Ovary (tissue), 10 donors: ENCODE measurements at places on chromosomes 1 and 21. TPM values are rescaled to one million over a fixed set of nuclear protein-coding genes. Genes with fewer than 3 reads are reported as not detected.

DNA sequence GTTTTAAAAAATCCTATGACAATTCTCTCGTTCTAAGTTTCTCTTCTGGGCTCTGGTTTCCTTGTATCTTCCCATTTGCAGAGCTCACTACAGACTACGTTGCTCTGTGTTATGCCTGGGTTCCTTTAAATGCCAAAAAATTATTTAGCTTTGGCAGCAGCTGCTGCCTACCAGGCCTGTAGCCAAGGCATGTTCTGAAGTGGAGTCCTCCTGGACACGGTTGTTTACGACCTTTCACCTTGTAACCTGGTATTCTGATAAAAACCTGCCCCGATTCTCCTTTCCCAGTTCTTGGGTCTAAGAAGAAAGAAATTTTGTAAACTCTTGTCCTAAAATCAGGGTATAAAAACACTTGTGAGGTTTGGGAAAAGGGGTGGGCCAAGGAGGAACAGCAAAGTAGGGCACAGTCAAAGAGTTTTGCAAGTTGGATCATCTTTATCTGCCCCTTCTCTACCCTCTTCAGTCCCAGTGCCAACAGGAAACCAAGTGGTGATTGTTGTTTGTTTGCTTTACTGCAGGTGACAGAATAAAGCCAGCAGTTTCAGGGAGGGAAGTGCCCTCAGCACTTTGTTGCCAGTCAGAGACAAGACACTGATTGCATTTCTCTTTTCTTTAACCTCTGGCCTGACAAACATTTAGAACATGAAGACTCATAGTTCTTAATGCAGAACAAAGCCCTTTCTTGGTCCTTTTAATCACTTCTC, 3.1 kb upstream of the TXNIP start:
- H3K27ac ChIP-seq, result peak overlapping the region; percentile 37
- H3K27me3 ChIP-seq, result no peaks in the 10 kb centered on the region
- peak overlapping the region; percentile 18 for H3K4me3 ChIP-seq
- H3K4me1 ChIP-seq, result peaks cover 5% of the 10 kb centered on the region
- peaks cover under 1% of the 10 kb centered on the region for H3K36me3 ChIP-seq

DNA sequence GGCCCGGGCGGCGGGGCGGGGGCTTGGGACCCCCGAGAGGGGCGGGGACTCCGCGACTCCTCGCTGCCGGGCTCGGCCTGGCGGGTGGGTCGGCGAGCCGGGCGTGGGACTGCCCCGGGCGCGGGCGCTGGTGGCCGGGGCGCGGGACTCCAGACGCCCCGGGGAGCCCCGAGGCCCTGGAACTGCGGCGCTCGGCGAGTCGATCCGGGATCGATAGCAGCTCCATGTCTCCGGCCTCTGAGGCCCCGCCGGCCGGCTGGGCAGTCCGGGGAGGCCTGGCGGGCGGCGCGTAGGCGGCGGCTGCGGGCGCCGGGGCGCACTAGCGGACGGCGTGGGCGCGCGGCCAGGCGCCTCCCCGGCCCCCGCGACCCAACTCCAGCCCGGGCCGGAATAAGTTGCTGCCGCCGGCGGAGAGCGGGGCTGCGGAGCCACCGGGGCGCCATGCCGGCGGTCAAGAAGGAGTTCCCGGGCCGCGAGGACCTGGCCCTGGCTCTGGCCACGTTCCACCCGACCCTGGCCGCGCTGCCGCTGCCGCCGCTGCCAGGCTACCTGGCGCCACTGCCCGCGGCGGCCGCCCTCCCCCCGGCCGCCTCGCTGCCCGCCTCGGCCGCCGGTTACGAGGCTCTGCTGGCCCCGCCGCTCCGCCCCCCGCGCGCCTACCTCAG, 400 bp downstream of the SAMD11 start:
- peaks cover 15% of the 10 kb centered on the region for H3K4me1 ChIP-seq
- no peak overlapping the region for H3K27ac ChIP-seq
- DNase-seq, result no peak
- peaks cover 2% of the 10 kb centered on the region for H3K27me3 ChIP-seq
- no peaks in the 10 kb centered on the region for H3K36me3 ChIP-seq

- H3K27ac ChIP-seq, result no peak overlapping the region
- no peaks in the 10 kb centered on the region for H3K27me3 ChIP-seq
- no peak overlapping the region for H3K4me3 ChIP-seq
- H3K4me1 ChIP-seq, result peaks cover 3% of the 10 kb centered on the region
- no peak for DNase-seq
- no peaks in the 10 kb centered on the region for H3K36me3 ChIP-seq
Observed at GRCh38 chr1:227093309-227093708, 153.2 kb downstream of the COQ8A start.

Gene IL22RA1
- 1.5 TPM for polyA plus RNA-seq

DNA sequence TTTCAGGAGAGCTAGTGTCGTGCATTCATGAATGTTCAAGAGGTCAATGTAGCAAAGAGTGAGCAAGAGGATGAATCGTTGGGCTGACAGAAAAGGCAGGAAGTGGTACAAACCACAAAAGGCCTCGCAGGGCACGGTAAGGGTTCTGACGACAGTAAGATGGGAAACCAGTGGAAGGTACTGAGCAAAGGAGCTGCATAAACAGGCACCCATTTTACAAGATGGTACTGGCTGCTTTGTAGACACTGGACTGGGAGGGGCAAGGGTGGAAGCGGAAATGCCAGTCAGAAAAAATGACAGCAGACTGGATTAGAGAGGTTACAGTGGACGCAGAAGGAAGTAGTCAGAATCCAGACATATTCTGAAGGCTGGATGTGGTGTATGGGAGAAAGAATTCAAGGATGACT, 123.5 kb downstream of the PTPN14 start:
- H3K27me3 ChIP-seq, result no peaks in the 10 kb centered on the region
- H3K4me3 ChIP-seq, result no peak overlapping the region
- no peak overlapping the region for H3K27ac ChIP-seq
- no peak for DNase-seq
- no peaks in the 10 kb centered on the region for H3K36me3 ChIP-seq
- no peaks in the 10 kb centered on the region for H3K4me1 ChIP-seq

- H3K27ac ChIP-seq, result no peak overlapping the region
- H3K27me3 ChIP-seq, result no peaks in the 10 kb centered on the region
- no peaks in the 10 kb centered on the region for H3K4me1 ChIP-seq
- no peaks in the 10 kb centered on the region for H3K36me3 ChIP-seq
- no peak for DNase-seq
Observed at GRCh38 chr1:184225283-184226099, 161.3 kb upstream of the C1orf21 start.

Gene S100A7A
- polyA plus RNA-seq, result not detected

Gene IQGAP3
- 0.18 TPM for polyA plus RNA-seq

Gene FALEC
- polyA plus RNA-seq, result not detected

GRCh38 chr1:220221670-220222069, 50.6 kb downstream of the RAB3GAP2 start:
- H3K4me1 ChIP-seq, result no peaks in the 10 kb centered on the region
- no peaks in the 10 kb centered on the region for H3K36me3 ChIP-seq
- DNase-seq, result no peak
- no peak overlapping the region for H3K4me3 ChIP-seq
- H3K27ac ChIP-seq, result no peak overlapping the region

Gene GJC2
- polyA plus RNA-seq, result 0.18 TPM

- H3K4me3 ChIP-seq, result no peak overlapping the region
- H3K36me3 ChIP-seq, result no peaks in the 10 kb centered on the region
- H3K4me1 ChIP-seq, result peaks cover 2% of the 10 kb centered on the region
- no peaks in the 10 kb centered on the region for H3K27me3 ChIP-seq
- H3K27ac ChIP-seq, result no peak overlapping the region
- no peak for DNase-seq
Observed at GRCh38 chr1:42017259-42017658, 98.5 kb upstream of the HIVEP3 start.

GRCh38 chr1:163090321-163090945, 21.3 kb downstream of the RGS4 start:
- H3K27me3 ChIP-seq, result no peaks in the 10 kb centered on the region
- no peak overlapping the region for H3K4me3 ChIP-seq
- DNase-seq, result no peak
- H3K4me1 ChIP-seq, result no peaks in the 10 kb centered on the region
- H3K27ac ChIP-seq, result no peak overlapping the region

DNA sequence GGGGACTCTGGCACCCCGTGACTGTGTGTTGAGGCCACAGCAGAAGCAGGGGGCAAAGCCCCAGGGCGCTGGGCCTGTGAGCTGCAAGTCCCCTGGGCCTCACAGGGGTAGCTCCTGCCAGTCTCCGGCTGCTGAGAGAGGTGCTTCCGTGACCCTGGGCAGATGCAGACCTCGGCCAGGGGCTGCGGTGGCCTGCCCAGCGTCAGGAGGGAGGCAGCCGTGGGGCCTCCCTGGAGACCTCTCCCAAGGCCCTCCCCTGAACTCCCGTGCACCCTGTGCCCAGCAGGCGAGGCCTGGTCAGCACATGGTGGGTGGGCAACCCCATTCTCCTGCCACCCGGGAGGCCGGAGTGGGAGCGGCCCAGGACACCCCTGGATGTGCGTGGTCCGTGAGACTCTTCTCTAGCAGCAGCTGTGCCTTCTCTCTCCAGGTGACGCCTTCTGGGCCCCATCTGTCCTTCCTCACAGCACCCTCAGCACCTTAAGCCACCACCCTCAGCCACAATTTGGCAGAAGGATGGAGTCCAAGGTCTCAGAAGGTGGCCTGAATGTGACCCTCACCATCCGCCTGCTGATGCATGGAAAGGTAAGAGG, 85.7 kb upstream of the COL6A1 start:
- DNase-seq, result no peak
- H3K27me3 ChIP-seq, result no peaks in the 10 kb centered on the region

DNA sequence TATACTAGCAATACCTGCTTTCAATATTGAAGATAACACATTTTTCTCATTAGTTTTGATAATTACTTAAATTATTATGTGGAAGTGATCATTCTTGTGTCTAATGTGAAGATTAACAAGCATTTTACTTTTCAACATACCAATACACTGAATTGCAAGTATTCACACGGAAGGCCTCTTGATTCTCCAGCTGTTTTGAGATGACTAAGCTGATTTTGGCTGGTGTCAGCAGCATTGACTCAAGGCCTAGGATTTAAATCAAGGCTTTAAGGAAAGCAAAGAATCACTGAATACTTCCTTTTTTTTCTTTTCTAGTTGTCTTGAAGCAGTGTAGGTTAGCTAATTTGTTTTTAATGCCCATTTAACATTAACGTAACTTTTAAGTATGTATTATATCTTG, 373.7 kb downstream of the SRGAP2C start:
- no peaks in the 10 kb centered on the region for H3K27me3 ChIP-seq
- no peak overlapping the region for H3K27ac ChIP-seq
- H3K36me3 ChIP-seq, result no peaks in the 10 kb centered on the region
- no peaks in the 10 kb centered on the region for H3K4me1 ChIP-seq

DNA sequence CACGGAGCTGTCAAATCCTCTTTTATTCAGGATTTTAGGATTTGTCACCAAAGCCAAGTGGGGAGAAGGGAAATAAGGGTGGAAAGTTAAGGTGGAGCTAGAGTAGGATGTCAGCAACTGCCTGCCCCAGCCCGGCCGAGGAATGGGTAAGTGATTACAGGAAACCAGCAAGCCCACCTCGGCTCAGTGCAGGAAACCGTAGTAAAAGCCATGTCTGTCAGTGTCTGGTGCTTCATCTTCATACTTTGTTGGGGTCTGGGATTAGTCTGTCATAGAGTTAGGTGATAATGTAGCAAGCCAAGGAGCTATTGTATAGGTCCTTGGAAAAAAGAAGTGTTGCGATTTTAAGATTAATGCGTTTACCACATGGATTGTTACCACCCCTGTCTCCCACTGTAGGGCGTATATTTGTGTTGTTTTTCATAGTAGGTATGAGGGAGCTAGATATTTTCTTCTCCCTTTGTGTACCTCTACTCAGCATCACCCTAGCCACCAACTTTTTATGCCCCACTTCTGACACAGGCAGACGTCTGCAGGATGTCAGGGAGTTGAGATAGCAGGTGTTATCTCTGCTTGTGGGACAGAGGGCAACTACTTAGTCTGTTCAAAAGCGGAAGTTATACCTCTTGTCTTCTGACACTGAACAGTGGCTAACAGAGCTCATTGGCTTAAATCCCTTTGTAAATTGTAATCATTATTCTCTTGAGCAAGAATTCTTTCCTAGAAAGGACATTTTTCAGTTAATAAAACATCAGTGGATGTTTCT, 253.7 kb downstream of the HHAT start:
- no peak for DNase-seq
- no peaks in the 10 kb centered on the region for H3K4me1 ChIP-seq
- no peak overlapping the region for H3K27ac ChIP-seq
- H3K4me3 ChIP-seq, result no peak overlapping the region
- no peaks in the 10 kb centered on the region for H3K27me3 ChIP-seq

DNA sequence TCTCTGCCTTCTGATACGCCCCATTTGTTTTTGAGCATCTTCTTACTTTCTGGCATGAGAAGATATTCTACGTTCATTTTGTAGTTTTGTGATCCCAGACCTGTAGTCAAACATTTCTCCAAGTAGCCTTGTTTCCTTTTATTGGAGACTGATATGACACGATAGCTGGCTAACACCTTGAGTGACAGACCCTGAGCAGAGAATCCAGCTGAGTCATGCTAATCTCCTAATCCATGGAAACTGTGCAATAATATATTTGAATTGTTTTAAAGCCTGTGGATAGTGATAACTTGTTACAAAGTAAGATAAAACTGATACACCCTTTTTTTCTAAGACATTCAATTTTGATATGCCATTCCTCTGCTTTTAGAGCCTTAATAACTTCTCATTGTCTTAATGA, 1.2 kb upstream of the IFI44L start:
- peaks cover 2% of the 10 kb centered on the region for H3K4me1 ChIP-seq
- H3K27me3 ChIP-seq, result no peaks in the 10 kb centered on the region
- H3K36me3 ChIP-seq, result no peaks in the 10 kb centered on the region
- no peak overlapping the region for H3K4me3 ChIP-seq
- no peak overlapping the region for H3K27ac ChIP-seq

Gene C4BPB
- 42.4 TPM for polyA plus RNA-seq

Gene PCNX2
- 5.7 TPM for polyA plus RNA-seq

DNA sequence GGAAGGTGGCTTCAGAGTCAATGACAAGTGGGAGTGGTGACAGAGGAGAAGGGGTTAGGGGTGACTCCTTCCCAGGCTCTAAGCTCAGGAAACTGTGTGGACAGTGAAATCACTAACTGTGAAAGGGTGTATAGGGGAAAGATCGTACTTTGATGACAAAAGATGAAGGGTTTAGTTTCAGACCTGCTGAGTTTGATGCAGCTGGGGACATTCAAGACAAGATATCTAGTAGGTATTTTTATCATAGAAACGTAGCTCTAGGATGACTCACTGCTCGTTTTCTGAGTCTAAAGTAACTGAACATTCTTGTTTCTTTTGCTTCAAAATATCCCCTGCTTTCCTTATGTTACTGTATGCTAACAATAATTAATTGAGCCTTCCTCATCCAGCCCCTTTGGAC, 149.0 kb downstream of the PCP4 start:
- no peaks in the 10 kb centered on the region for H3K27me3 ChIP-seq
- H3K4me1 ChIP-seq, result no peaks in the 10 kb centered on the region
- no peak for DNase-seq
- no peak overlapping the region for H3K27ac ChIP-seq
- no peaks in the 10 kb centered on the region for H3K36me3 ChIP-seq
- no peak overlapping the region for H3K4me3 ChIP-seq

GRCh38 chr1:43280692-43281091, 4.7 kb downstream of the C1orf210 start:
- H3K27ac ChIP-seq, result no peak overlapping the region
- no peaks in the 10 kb centered on the region for H3K4me1 ChIP-seq
- no peaks in the 10 kb centered on the region for H3K36me3 ChIP-seq

Gene CR2
- polyA plus RNA-seq, result 0.11 TPM
